Substantia nigra (tissue), 51 donors: ENCODE measurements at places on chromosomes 3 and 15.

GRCh38 chr3:123571264-123571972, 13.4 kb downstream of the HACD2 start:
- DNase-seq: no peak

GRCh38 chr3:101618726-101619125, 44.7 kb downstream of the PCNP start:
- no peak for DNase-seq

DNA sequence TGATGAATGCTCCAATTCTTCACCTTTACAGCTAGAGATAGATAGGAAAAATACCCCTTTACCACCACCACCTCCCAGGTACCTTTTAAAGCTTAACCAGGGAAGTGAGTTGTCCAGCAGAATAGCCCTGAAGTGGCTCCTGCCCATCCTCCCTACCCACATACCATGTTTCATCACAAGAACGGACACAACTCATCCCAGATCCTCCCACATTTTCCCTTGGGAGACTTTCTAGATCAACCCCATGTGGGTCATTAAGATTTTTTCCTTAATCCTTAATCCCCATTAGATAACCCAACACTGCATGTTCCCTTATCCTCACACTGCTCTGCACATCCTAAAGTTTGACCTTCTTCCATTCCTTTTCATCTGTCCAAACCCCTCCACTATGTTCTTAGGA, 69.3 kb downstream of the CHST2 start:
- no peak for DNase-seq

DNA sequence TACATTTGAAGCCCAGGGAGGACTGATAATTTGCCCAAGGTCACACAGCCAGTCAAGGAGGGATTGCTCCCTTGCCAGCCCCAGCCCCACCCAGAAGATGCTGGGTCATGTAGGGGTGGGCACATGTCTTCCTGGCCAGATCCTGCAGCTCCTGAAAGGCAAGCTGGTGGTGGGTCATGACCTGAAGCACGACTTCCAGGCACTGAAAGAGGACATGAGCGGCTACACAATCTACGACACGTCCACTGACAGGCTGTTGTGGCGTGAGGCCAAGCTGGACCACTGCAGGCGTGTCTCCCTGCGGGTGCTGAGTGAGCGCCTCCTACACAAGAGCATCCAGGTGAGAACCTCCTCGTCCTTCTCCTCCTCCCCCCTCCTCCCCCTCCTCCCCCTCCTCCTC, 13.2 kb downstream of the ISG20 start:
- no peak for DNase-seq

DNA sequence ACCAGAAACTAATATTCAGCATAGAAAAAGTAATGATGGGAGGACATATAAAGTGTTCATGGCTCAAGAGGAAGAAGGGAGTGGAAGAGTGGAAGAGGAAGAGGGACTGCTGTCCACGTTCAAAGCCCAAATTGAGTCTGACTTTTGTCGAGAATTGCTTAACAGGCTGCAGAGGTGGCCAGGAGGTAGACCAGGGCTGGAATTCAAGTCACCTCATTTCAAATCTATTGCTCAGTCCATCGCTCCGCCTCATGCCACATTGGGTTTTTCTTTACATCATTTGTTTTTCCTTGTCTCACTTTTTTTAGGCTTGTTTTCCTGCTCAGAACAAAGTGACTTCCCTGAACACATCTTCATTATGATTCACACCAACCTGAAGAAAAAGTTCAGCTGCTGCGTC, 97.0 kb downstream of the RPL39L start:
- DNase-seq: no peak

DNA sequence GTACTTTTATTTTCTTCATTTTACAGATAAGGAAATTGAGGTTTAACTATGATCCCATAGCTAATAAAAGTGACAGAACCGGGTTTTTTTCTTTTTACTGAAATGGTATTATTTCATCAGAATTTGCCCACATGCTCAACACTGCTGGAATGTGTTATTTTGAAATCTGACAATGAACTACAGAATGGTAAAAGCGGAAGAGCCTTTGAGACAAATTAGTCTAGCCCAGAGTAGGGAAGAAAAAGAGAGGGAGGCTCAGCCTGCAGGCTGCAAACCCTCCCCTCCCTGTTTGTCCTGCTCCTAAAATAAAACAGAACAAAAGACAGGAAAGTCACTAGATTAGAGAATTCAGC, 100.3 kb upstream of the LIPC start:
- no peak for DNase-seq

GRCh38 chr15:67776600-67776999, 48.7 kb upstream of the SKOR1 start:
- DNase-seq: no peak

DNA sequence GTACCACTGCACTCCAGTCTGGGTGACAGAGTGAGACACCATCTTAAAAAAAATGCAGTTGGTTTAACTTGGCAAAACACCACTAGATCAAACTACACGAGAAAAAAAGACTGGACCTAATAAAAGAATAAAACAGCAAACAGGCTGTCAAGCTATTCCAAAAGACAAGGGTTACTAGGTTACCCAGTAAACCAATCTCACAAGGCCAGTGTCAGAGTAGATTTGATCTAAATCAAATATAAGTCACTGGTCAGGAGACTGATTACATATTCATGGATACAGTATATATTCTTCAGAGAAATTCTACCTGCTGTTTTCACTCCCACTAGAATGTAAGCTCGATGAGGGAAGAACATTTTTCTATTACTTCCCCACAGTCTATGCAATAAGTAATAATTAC, 2.5 kb upstream of the GANC start:
- no peak for DNase-seq

DNA sequence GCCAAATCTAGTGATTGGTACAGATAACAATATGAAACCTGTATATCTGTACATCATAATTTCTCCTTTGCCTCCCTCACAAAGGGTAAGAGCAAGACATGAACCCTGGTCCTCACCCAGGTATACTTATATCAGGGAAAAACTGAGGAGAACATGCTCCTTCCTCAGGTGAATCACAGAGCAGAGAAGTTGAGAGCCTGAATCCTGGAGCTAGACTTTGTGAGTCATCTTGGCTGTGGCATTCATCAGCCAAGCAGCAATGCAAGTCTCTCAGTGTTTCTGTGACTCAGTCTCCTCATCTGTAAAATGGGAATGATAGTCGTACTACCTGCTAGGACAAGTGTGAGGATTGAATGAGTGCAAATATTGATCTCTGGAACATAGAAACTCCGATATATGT, 165.7 kb upstream of the ADAMTS9 start:
- DNase-seq: no peak

GRCh38 chr15:91866971-91867372, 13.5 kb downstream of the SLCO3A1 start:
- DNase-seq: peak; percentile 39

DNA sequence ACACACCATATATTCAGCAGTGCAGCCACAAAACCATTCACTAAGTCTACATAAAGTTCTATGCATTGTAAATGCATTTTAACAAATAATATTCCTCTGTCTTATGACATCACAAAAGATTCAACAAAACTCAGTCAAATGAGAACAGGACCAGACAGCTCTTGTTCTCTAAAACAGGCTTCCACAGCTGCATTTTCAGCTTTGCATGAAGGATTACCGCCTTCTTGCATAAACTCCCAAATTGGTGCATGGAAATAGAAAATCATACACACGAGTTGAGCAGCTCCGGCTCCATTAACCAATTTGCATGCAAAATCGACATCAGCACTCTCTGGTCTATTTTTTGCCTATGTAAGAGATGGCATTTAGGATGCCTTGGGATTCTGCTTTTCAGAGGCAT, 66.4 kb downstream of the RFTN1 start:
- DNase-seq: no peak

- no peak for DNase-seq
These were observed 64.5 kb downstream of the CHST2 start for GRCh38 chr3:143184099-143184498.

DNA sequence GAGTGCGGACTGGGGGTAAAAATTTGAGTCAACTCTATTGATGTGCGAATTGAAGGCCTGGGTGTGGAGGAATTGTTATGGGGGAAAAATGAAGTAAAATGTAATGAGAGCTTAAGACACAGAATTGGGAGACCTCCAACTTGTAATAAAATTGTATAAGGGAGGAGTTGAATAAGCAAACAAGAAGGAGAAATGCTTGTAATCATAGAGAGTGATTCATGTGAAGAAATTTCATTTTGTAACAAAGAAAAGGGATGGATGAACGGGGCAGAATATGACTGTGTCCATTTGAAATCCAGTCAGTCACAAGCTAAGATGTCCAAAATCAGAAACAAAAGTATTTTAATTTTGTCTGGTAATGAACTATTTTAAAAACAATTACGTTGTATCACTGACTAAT, 552.3 kb downstream of the NAALADL2 start:
- DNase-seq: no peak

GRCh38 chr3:55659701-55660100, 172.6 kb upstream of the WNT5A start:
- no peak for DNase-seq

GRCh38 chr3:29720665-29721064, 439.8 kb downstream of the RBMS3 start:
- no peak for DNase-seq

DNA sequence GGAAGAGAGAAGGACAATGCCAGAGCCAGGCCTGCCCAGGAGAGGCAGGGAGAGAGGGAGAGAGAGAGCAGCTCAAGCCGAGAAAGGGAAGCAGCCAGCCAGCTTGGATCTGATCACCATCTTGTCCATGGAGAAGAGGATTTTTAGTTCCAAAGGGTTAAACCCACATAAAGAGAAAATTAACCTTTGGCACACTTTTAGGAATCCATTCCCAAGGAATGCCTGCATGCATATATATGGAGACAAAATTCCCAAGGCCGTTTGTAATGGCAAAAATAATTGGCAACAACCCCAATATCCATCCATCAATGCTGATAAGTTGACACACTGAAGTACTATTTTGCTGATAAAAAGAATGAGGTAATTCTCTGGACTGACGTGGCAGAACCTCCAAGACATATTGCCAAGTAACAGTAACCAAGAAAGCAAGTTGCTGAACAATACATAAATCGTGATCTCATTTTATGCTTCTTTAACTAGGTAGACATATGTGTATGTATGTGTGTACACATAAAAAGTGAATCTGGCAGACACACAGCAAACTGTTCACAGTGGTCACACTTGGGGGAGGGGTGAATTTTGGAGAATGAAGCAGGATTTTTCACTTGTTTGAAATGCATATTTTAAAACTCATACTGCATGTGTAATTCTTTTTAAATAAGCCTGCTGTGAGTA, 7.5 kb upstream of the STRA6 start:
- no peak for DNase-seq
